Right atrium auricular region (tissue), 2 donors: ENCODE measurements at places on chromosomes 1 and 21. TPM values are rescaled to one million over a fixed set of nuclear protein-coding genes. Genes with fewer than 3 reads are reported as not detected.

TNNT2 gene
- 12,321 TPM for total RNA-seq

- H3K4me3 ChIP-seq: no peak overlapping the region
- no peak overlapping the region for H3K27ac ChIP-seq
- H3K36me3 ChIP-seq: no peaks in the 10 kb centered on the region
- no peak for DNase-seq
- no peaks in the 10 kb centered on the region for H3K4me1 ChIP-seq
Observed at GRCh38 chr1:115890580-115890979, 49.7 kb upstream of the NHLH2 start.

KMO gene
- 0.35 TPM for total RNA-seq

PLPPR5 gene
- total RNA-seq: not detected

SPATC1L gene
- total RNA-seq: 12.5 TPM
